ENCODE measurements at places on chromosomes 6 and 20. TPM values are rescaled to one million over a fixed set of nuclear protein-coding genes. Genes with fewer than 3 reads are reported as not detected.
A peak's percentile ranks its signal among the peaks of the same experiment; 100 is the strongest.

- H3K4me3 ChIP-seq = no peak overlapping the region
- no peak for DNase-seq
- H3K27ac ChIP-seq = no peak overlapping the region
- H3K36me3 ChIP-seq = peaks cover 4% of the 10 kb centered on the region
- no peaks in the 10 kb centered on the region for H3K27me3 ChIP-seq
Measured at GRCh38 chr20:31523361-31524283, 9.4 kb downstream of the HM13 start.

GGTLC1 gene
- not detected for total RNA-seq

DNA sequence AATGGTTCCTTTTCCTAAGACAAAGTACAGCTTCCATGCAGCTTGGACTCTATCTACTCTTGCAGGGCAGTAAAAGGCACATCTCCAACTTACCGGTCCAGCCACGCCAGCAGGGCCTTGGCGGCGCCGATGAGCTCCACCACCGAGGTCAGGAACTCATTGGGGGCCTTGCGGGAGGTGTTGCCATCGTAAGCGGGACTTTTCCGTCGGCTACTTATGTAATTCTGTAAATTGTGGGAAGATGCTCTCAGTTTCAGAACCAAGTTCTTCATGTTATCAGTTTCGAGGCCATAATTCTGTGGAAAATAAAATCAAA lies 68.5 kb downstream of the CNKSR3 start:
- H3K36me3 ChIP-seq = no peaks in the 10 kb centered on the region
- H3K27me3 ChIP-seq = no peaks in the 10 kb centered on the region
- DNase-seq = no peak
- H3K27ac ChIP-seq = no peak overlapping the region
- no peaks in the 10 kb centered on the region for H3K4me1 ChIP-seq
- H3K4me3 ChIP-seq = no peak overlapping the region

DNA sequence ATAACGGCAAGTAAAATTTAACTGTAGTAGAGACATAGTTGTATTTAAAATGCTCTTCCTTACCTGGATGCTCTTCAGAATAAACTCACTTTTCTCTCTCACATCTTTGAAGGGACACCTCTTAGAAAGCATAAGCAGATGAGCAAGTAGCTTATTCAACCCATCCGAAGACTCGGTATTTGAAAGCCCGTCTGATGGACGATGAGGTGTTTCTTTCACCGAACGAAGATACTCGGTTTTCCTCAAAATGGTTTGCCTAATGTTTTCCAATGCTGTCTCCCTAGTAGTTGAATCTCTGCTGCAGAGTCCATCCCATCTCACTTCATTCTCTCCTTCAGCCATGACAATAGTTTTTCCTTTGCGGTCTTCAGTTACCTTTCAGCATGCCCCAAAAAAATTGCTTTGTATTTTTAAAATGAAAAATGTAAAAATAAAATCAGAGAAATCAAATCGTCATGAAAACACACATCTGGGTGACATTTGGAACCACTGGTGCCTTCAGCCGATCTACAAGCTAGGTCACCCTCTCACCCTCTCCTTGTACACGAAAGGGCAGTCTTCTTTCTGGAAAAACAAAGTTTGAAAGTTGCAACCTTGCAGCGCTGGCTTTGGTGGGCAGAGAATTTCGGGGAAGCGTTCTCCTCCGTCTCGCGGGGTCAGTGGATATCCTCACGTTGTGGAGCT lies 772 bp downstream of the SESN1 start:
- H3K36me3 ChIP-seq = no peaks in the 10 kb centered on the region
- H3K27ac ChIP-seq = peak overlapping the region; percentile 99
- H3K4me3 ChIP-seq = peak overlapping the region; percentile 77
- peaks cover 43% of the 10 kb centered on the region for H3K4me1 ChIP-seq
- no peaks in the 10 kb centered on the region for H3K27me3 ChIP-seq

GRCh38 chr6:148509800-148510581 lies 167.4 kb downstream of the SASH1 start:
- H3K4me3 ChIP-seq = peak overlapping the region; percentile 44
- peaks cover 46% of the 10 kb centered on the region for H3K4me1 ChIP-seq
- peak overlapping the region; percentile 94 for H3K27ac ChIP-seq
- H3K36me3 ChIP-seq = no peaks in the 10 kb centered on the region
- no peak for DNase-seq
- H3K27me3 ChIP-seq = no peaks in the 10 kb centered on the region

- no peak overlapping the region for H3K4me3 ChIP-seq
- no peak overlapping the region for H3K27ac ChIP-seq
- no peak for DNase-seq
Measured at GRCh38 chr6:47084610-47085009, 42.5 kb upstream of the ADGRF1 start.

DNA sequence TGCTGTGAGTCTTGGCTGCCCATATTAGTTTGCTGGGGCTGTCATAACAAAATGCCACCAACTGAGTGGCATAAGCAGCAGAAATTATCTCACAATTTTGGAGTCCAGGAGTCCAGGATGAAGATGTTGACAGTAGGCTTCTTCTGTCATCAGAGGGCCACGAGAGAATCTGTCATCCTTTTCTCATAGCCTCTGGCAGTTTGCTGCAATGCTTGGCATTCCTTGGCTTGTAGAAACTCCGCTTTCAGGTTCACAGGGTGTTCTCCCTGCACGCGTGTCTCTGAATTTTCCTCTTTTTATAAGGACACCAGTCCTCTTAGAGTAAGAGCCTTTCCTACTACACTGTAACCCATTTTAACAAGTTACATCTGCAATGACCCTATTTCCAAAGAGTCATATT lies 838.4 kb downstream of the TFAP2A start:
- no peaks in the 10 kb centered on the region for H3K4me1 ChIP-seq
- no peaks in the 10 kb centered on the region for H3K36me3 ChIP-seq
- DNase-seq = no peak

- DNase-seq = no peak
- no peaks in the 10 kb centered on the region for H3K27me3 ChIP-seq
- H3K27ac ChIP-seq = no peak overlapping the region
- no peaks in the 10 kb centered on the region for H3K36me3 ChIP-seq
- H3K4me1 ChIP-seq = peaks cover 11% of the 10 kb centered on the region
Measured at GRCh38 chr6:33156561-33156960, 35.7 kb downstream of the COL11A2 start.

GCLC gene
- 63.1 TPM for total RNA-seq

DEFB129 gene
- not detected for total RNA-seq

NMBR gene
- total RNA-seq = not detected

- no peak overlapping the region for H3K4me3 ChIP-seq
- H3K4me1 ChIP-seq = no peaks in the 10 kb centered on the region
- DNase-seq = no peak
- no peak overlapping the region for H3K27ac ChIP-seq
- H3K36me3 ChIP-seq = no peaks in the 10 kb centered on the region
- H3K27me3 ChIP-seq = no peaks in the 10 kb centered on the region
Measured at GRCh38 chr6:166738386-166739116, 111.5 kb upstream of the RPS6KA2 start.

GRCh38 chr20:34544109-34544796 lies 14.3 kb upstream of the MAP1LC3A start:
- no peak overlapping the region for H3K27ac ChIP-seq
- DNase-seq = no peak
- H3K36me3 ChIP-seq = peaks cover 14% of the 10 kb centered on the region
- no peaks in the 10 kb centered on the region for H3K27me3 ChIP-seq
- peaks cover 10% of the 10 kb centered on the region for H3K4me1 ChIP-seq
- peak overlapping the region; percentile 22 for H3K4me3 ChIP-seq

DNA sequence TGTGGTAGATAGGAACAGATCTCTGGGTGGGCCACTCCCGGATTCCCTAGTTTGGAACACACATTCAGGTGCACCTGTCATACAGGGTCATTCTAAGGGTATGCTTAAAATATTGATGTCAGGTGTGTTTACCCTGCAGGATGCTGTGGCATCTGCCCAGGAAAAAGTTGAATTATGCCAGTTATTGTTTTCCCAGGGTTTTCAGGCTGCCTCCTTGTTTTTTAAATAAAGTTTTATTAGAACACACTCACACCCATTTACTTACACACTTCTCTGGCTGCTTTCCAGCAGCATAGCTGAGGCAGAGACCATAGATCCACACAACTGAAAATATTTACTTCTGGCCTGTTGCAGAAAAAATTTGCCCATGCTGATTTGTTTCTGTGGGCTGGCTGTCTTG lies 76.5 kb downstream of the PHACTR3 start:
- no peaks in the 10 kb centered on the region for H3K4me1 ChIP-seq
- no peaks in the 10 kb centered on the region for H3K27me3 ChIP-seq
- H3K36me3 ChIP-seq = no peaks in the 10 kb centered on the region
- no peak overlapping the region for H3K27ac ChIP-seq
- no peak for DNase-seq

DNA sequence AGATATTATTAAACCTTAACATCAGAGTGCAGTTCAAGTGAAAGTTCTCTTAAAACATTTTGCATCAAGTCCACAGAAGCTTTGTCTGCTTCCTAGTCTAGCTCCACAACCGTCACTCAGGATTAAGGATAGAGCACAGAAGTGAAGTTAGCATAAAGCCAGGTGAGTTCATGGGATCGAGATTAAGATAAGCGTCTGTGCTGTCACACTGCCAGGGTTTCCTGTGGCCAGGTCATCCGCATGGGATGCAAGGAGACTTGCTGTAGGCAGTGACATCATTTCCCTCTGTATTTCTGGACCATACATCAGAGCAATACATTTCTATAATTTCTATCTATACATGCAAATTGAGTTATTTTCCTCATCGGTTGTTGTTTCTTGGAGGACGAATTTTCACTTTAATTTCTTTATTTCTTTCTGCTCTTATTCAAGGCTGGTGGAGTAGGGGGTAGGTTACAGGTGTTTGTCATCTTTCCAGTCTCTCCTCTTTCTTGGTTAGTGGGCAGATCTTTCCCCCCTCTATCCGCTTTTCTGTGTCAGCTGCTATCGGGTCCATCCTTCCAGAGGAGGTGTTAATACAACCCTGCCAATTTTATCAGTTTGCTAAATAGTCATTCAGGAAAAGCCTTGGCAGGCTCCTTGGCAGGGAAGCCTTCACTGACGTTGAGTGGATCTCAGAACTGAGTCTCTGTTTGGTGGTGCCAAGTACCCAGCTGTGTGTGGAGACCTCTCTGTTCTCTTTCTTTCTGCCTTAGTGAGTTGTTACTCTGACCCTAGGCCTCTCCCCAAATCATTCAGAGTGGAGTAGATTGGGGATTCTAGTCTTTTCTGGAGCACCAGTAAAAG lies 307.6 kb upstream of the MAP3K7 start:
- DNase-seq = no peak
- no peaks in the 10 kb centered on the region for H3K4me1 ChIP-seq
- H3K36me3 ChIP-seq = no peaks in the 10 kb centered on the region
- no peak overlapping the region for H3K27ac ChIP-seq
- no peaks in the 10 kb centered on the region for H3K27me3 ChIP-seq

GRCh38 chr6:136989571-136990241 lies 55.1 kb downstream of the IL20RA start:
- H3K4me3 ChIP-seq = peak overlapping the region; percentile 45
- peaks cover 16% of the 10 kb centered on the region for H3K4me1 ChIP-seq
- no peak overlapping the region for H3K27ac ChIP-seq
- no peaks in the 10 kb centered on the region for H3K36me3 ChIP-seq
- H3K27me3 ChIP-seq = no peaks in the 10 kb centered on the region
- DNase-seq = no peak

GRCh38 chr6:88870717-88871330 lies 92.6 kb downstream of the RNGTT start:
- no peak for DNase-seq
- H3K4me1 ChIP-seq = no peaks in the 10 kb centered on the region
- no peaks in the 10 kb centered on the region for H3K36me3 ChIP-seq

IL20RA gene
- total RNA-seq = 21.9 TPM

IMPG1 gene
- total RNA-seq = not detected

DNA sequence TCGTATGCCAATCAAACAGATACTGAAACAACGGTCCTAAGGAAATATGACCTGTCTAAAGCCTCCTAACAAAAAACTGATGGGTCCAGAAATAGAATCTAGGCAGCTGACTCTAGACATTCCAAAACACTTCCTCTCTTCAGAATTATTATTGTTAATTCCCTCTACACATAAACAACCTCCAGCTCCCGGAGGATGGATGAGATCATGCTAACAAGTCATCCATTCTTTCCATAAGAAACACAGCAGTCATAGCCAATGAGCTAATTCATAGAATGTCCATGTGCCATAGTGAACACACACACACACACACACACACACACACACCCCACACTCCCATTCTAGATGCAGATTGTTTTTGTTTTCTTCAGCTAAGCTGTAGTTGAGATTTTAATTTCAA lies 44.3 kb downstream of the HDGFL1 start:
- peaks cover 13% of the 10 kb centered on the region for H3K4me1 ChIP-seq
- H3K4me3 ChIP-seq = no peak overlapping the region
- H3K27me3 ChIP-seq = no peaks in the 10 kb centered on the region
- no peaks in the 10 kb centered on the region for H3K36me3 ChIP-seq

GRCh38 chr20:57061051-57061900 lies 205.2 kb downstream of the BMP7 start:
- H3K27ac ChIP-seq = no peak overlapping the region
- H3K27me3 ChIP-seq = no peaks in the 10 kb centered on the region

GRCh38 chr6:147802459-147802858 lies 294.0 kb downstream of the SAMD5 start:
- DNase-seq = no peak
- no peak overlapping the region for H3K4me3 ChIP-seq
- no peak overlapping the region for H3K27ac ChIP-seq
- H3K36me3 ChIP-seq = no peaks in the 10 kb centered on the region
- no peaks in the 10 kb centered on the region for H3K27me3 ChIP-seq
- no peaks in the 10 kb centered on the region for H3K4me1 ChIP-seq

PDYN gene
- not detected for total RNA-seq

GSTA3 gene
- not detected for total RNA-seq

DNA sequence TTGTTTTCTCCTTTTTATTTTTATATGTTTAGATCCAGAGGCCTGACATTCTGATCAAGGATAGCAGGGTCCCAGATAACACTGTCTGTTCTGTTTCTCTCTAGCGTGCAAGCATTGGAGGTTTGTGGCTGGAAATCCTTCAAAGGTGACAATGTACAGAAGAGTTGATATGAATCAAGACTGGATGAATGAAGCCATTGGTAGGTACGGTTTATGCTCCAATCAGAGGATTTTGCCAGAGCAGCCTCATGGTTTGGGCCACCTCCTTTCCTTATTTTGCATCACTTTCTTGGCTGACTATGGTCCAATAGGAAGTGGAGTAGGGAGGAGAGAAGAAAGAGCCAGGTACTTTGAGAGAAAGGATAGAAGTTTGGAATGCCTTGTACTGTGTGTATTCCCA lies 484.8 kb upstream of the JAG1 start:
- H3K36me3 ChIP-seq = no peaks in the 10 kb centered on the region
- H3K4me3 ChIP-seq = no peak overlapping the region
- DNase-seq = no peak
- H3K27me3 ChIP-seq = no peaks in the 10 kb centered on the region
- no peak overlapping the region for H3K27ac ChIP-seq

OR2B6 gene
- not detected for total RNA-seq

NHSL1 gene
- total RNA-seq = 23.1 TPM

GRCh38 chr6:28658475-28659249 lies 133.0 kb downstream of the GPX5 start:
- peaks cover 12% of the 10 kb centered on the region for H3K4me1 ChIP-seq
- H3K36me3 ChIP-seq = no peaks in the 10 kb centered on the region
- peak overlapping the region; percentile 36 for H3K4me3 ChIP-seq
- H3K27ac ChIP-seq = peak overlapping the region; percentile 64

DNA sequence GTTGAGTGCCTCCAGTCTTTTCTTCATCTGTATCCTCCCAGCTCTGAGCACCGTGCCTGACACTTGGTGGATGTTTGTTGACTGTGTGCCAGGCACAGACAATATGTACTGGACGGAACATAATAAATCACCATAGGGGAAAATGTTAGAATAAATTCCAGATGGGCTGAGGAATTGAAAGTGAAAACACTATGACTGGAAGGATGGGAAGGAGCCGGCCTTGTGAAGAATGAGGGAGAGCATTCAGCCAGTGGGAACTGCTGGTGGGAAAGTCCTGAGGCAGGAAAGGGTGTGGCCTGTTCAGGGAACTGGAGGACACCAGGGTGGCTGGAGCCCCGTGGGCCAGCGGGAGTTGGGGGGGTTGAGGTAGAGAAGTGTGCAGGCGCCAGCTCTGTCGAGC lies 75.4 kb downstream of the MTHFD1L start:
- H3K36me3 ChIP-seq = no peaks in the 10 kb centered on the region
- H3K4me1 ChIP-seq = peaks cover 13% of the 10 kb centered on the region
- no peaks in the 10 kb centered on the region for H3K27me3 ChIP-seq
